ENCODE measurements at places on chromosomes 6 and 20.

- DNase-seq: no peak
These were observed 162.4 kb upstream of the BTBD3 start for GRCh38 chr20:11755071-11755841.

- DNase-seq: no peak
These were observed 4.0 kb upstream of the DEFB121 start for GRCh38 chr20:31410011-31410410.

GRCh38 chr20:33522256-33522820 is 32.4 kb downstream of the CBFA2T2 start:
- no peak for DNase-seq

DNA sequence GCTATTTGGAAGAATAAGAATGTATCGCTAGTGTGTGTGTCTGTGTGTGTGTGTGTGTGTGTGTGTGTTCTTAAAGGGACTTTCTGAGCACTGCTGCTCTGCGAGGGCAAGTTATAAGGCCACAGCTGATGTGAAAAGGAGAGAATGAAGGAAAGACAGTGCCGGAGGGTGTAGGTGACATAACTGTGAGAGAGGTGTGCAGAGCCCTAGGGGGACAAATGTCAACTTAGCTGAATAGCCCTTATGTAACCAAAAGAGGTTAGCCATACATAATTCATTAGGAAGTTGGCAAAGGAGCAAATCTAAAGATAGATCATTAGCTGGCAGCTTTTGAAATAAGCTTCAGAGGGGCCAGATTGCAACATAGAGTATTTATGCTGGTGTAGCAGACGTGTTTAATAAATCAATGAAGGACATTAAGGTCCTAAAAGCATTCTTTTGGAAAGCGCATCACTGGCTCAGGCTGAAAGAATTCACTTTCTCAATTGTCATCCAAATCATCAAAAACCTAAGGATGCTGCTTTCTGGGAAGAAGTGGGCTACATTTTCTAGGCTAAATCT is 81.0 kb downstream of the NDUFAF5 start:
- DNase-seq: no peak

DNA sequence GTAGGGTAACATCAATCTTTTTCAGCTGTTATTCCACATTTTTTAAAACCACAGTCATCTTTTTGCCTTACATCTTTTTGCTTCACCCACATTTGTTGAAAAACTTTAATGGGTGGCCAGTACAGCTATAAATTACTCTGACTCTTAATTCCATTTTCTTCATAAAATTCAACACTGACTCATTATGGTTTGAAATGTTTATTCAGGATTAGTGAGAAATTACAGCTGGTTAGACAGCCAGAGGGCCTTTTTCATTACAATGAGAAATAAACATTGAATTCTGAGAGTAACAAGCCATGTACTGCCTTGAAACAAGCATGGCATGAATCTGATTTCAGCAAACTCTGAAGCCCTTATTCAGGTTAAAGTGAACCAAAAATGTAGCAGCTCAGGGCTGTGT is 19.5 kb downstream of the NDUFAF4 start:
- DNase-seq: no peak

DNA sequence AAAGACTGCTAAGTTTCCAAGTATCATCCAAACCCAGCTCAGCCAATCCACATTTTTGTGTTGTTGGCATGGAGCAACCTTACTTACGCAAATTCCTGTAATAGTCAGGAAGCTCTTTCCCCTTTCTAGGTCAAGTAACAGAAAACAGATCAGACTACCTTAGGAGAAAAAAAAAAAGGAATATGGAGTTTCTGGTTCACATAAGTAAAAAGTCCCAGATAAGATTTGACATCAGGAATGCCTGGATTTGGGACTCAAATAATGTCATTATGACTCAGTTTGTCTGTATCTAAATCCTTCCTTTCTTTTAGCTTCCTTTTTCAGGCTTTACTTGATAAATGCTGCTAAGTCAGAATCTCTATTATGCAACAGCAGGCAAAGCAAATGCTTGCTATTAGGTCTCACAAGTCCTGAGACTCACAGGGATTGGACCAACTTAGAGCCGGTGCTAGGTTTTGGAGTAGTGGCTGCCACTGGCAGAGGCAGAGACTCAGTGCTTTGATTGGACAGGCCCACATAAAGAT is 44.5 kb downstream of the NCOA7 start:
- no peak for DNase-seq

GRCh38 chr20:2739042-2739398 is 46.4 kb downstream of the EBF4 start:
- DNase-seq: no peak

GRCh38 chr20:54362283-54362682 is 113.1 kb upstream of the DOK5 start:
- DNase-seq: no peak

- DNase-seq: no peak
These were observed 108.6 kb upstream of the TIAM2 start for GRCh38 chr6:154886471-154886870.
